Activated CD4-positive, alpha-beta T cell treated with anti-CD3 and anti-CD28 coated beads, Interleukin-2, amount 10 ng/mL, durations not matched to agents 24 days and 14 days (primary cell): ENCODE measurements at places on chromosomes 3 and 15. TPM values are rescaled to one million over a fixed set of nuclear protein-coding genes. Genes with fewer than 3 reads are reported as not detected.

GRCh38 chr3:104461431-104461830 lies 905.3 kb upstream of the ALCAM start:
- no peak for DNase-seq

Gene LRRC2
- total RNA-seq: not detected in 2 replicates

- DNase-seq: no peak
These were observed 105.1 kb upstream of the ETV5 start for GRCh38 chr3:186213946-186214345.

- DNase-seq: peak; percentile 87
These were observed 682 bp downstream of the CLDND1 start for GRCh38 chr3:98521897-98522543.

- DNase-seq: peak; percentile 73
These were observed 117.1 kb downstream of the MTHFS start for GRCh38 chr15:79779746-79780145.

Gene ADAMTS9
- total RNA-seq: not detected in 2 replicates

DNA sequence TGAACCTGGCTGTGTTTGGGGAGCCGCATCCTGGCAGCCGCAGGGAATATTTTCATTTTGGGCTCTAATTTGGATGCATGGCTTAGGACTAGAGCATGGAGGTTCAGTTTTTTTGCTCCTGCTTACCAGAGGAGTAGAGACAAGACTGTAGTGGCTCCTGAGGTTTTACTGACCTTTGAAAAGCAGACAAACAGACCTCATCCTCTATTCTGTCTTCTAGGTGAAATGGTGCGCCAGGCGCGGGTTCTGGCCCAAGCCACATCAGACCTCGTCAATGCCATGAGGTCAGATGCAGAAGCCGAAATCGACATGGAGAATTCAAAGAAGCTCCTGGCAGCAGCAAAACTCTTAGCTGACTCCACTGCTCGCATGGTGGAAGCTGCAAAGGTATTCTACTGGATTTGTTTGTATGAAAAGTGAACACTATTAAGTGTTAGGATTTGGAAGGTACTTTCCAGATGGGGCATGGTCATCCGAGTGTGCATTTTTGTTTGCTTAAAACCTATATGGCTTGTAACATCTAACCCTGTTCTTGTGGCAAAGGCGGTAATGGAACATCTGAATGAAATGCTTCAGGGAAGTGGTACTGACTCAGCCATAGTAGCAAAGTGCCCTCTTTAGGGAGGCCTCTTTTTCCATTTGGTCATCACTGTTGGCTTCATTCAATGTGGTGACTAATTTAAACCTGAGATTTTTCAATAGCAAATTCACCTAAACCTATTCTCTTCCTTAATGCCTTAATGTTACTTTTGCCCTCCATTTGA lies 330.7 kb upstream of the TPM1 start:
- DNase-seq: no peak

DNA sequence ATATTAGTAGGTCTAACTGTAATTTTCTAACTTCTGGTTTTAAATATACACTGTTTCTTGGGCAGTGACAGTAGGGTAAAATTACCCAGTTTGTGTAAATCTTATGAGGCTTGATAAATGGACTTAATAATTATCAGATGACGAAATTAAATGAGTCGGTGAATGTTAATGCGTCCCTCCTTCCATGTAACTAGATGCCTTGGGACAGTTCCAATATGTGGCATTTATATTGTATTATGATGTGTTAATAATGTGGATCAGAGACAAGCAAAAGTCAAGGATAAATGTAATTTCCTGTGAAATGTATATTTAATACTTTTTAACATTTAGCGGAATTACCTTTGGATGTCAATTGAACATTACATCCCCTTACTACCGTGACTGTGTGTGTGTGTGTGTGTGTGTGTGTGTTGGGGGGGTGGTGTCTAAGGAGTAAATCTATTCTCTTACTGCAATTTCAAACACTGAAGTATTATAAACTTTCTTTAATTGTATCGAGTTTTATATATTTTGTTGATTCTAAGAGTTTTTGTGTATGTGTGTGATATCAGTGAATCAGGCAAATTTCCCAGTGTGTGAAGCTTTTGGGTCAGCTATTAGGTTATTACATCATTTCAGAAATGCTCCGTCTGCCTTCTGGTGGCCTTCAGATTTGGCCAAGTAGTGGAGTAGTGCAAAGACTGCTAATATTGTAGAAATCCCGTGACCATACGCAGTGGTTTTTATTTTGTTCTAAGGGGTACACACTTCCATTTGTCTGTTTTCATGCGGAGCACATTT lies 50.1 kb downstream of the CNTN4 start:
- no peak for DNase-seq

Gene SAMD7
- not detected in 2 replicates for total RNA-seq

DNA sequence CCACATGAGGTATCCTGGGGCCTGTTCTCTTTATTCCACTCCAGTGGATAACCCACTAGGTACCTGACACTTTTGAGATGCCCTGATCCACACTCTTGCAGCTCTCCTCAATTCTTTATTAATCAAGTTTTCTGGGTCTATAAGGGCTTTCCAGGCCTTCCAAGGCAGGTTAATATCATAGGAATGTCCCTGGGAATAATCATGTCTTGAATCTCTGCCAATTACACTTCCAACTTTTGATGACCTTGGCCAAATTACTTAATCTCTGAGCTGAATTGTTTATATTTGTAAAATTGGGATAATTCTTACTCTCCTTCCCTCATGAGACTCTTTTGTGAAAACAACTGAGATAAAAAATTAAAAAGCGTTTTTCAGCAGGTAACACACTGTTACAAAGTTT lies 881.7 kb downstream of the MCTP2 start:
- no peak for DNase-seq

DNA sequence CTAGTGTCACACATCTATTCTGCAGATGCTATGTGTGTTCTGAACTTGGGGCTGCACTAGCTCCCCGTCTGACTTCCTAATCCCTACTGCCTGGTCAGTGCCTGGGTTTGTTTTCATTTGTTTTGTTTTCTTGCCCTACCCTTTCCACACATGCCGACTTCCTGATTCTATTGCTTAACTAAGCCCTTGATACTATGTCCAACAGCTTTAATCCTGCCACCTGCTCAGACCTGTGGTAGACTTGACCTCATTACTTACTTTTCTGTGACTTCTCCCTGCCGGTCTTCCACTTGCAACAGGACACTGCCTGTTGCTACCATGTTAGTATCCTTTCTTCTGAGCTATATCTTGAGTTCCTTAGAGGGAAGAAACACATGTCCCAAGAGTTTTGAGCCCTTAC lies 39.3 kb upstream of the CEMIP start:
- DNase-seq: no peak

GRCh38 chr3:126421573-126422119 lies 26.9 kb downstream of the CFAP100 start:
- no peak for DNase-seq

DNA sequence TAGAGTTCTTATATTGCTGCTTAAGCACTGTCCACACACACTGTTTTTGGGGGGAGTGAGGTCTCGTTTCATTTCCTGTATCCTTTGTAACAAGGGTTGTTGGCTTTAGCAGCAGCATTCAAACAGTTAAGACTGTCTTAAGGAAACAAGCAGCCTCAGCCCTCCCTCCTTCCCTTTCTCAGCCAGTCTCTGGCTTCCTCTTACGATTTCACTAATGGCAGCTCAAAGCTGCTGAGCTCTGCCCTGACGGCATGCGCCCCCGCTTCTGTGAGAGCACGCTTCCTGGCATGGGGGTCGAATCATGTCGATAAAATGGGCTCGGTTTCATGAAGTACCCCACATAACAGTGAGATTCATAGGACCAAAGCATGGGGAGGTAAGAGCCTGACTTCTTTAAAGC lies 105.0 kb downstream of the KLHL25 start:
- DNase-seq: peak; percentile 91

- DNase-seq: no peak
These were observed 26.6 kb downstream of the EIF1B start for GRCh38 chr3:40336101-40336500.

DNA sequence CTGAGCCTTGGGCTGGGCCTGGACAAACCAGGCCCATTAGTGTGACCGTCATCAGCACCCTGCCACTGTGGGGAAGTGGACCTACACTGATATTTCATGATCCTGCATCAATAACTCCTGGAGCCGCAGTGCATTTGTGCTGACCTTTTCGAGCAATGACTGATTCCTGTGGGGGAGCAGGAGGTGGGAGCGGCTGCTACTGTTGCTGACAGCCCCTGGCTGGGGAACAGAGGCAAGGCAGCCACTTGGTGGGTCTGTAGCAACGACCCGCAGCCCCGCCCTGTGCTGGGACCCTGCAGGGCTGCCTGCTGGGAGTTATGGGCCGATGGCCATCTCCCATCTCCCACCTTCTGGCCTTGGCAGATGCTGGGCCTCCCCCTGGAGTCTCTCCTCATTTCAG lies 42.1 kb downstream of the CCDC33 start:
- DNase-seq: no peak

Gene SLC15A2
- 0.95 and 2.7 TPM in 2 replicates for total RNA-seq

Gene NR1I2
- total RNA-seq: 0.16 and 0.17 TPM in 2 replicates
